Stimulated activated CD8-positive, alpha-beta memory T cell treated with anti-CD3 and anti-CD28 coated beads, Interleukin-4, amount 100 ng/mL, for 24 hours (primary cell): ENCODE measurements at places on chromosomes 6 and 20.

GRCh38 chr6:21180800-21181337 lies 412.7 kb upstream of the SOX4 start:
- DNase-seq, result no peak

- no peak for DNase-seq
Measured at GRCh38 chr6:52186480-52186879, 305 bp downstream of the IL17A start.

DNA sequence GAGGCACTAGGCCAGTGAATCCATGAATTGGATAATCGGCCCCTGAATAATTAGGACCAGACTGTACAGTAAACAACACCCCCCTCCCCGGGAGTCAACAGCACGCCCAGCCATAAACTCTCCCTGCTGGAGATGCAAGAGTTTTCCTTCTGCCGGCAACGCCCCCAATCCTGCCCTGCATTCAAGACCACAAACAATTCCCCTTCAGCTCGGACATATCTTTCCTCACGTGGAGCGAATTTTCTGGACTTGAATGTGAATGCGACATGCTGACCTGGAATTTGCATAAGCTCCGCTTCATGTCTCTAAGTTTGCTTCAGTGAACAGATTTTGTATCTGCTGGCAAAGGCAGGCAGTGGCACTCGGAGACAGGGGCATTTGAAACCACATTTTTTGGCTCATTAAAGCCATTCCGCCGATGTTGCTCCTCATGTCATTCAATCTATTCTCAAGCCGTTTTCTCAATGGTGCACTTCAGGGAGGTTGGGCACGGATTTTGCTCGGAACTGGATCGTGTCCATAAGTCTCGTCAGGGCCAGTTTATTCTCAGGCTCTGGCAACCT lies 38.0 kb upstream of the GMPR start:
- DNase-seq, result no peak

GRCh38 chr6:107330168-107330567 lies 129.2 kb downstream of the PDSS2 start:
- DNase-seq, result no peak

- DNase-seq, result no peak
Measured at GRCh38 chr6:142874676-142875075, 70.3 kb downstream of the HIVEP2 start.

DNA sequence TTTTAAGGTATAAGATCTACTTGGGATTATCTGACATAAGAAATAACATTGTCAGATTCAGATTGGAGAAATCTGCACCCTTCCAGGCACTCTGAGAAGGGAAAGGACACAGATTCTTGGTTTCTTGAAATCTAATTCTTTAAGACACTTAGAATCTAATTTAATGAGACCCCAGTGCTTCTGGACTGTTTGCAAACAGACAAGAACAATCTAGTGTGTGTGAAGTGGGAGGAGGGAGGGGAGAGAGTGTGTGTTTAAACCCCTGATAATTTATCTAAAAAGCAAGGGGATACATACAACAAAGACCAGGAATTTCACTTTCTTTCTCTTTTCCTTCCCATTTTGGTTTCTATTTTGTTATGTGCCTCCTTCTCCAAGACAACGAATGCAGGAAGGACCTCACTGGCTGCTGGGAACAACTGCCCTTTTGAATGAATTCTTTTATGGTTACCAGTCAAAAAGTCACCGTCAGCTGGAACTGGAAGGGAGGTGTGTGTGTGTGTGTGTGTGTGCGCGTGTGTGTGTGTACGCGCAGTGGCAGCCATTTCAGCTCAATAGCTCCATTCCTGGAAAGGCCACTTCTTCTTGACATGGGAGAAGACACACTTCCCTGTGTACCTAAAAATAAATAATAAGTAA lies 129.4 kb downstream of the BCAS1 start:
- no peak for DNase-seq

GRCh38 chr6:16651871-16652270 lies 109.4 kb downstream of the ATXN1 start:
- no peak for DNase-seq

DNA sequence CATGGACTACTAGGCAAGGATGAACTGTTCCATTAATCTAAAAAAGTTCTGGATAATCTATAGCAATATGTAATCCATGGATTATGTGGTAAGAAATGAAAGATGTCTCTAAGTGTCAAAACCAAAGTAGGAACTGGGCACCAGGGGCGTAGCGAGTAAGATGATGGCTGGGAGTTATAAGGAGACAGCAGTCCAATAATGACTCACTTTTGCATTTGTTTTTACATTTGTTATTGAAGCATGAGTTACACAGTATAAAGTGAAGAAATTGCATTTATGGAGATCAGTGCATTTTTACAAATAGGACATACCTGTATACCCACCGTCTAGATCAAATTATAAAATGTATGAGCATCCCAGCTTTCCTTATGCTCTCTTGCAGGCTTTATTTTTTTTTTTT lies 878.5 kb upstream of the MAP3K7 start:
- DNase-seq, result no peak

GRCh38 chr6:75489025-75489424 lies 4.6 kb downstream of the FILIP1 start:
- no peak for DNase-seq

GRCh38 chr6:1987640-1988039 lies 257.8 kb downstream of the GMDS start:
- no peak for DNase-seq

DNA sequence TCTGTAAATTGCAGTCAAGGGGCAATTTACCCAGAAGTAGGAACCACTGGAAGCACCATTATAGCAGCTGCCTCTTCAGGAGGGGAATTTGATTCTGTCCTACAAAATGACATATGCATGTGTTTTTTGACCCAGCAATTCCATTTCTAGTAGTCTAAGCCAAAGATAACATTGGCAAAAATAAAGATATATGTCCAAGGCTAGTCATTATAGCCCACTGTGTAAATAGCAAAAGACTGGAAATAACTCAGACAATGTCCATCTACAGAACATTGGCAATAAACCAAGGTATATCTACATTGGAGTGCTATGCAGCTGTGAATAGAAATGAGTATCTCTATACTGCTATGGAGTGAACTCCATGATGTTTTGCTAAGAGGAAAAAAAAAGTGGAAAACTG lies 12.5 kb upstream of the PANK2 start:
- DNase-seq, result no peak

- DNase-seq, result no peak
Measured at GRCh38 chr20:9331707-9332435, 182.5 kb upstream of the LAMP5 start.

DNA sequence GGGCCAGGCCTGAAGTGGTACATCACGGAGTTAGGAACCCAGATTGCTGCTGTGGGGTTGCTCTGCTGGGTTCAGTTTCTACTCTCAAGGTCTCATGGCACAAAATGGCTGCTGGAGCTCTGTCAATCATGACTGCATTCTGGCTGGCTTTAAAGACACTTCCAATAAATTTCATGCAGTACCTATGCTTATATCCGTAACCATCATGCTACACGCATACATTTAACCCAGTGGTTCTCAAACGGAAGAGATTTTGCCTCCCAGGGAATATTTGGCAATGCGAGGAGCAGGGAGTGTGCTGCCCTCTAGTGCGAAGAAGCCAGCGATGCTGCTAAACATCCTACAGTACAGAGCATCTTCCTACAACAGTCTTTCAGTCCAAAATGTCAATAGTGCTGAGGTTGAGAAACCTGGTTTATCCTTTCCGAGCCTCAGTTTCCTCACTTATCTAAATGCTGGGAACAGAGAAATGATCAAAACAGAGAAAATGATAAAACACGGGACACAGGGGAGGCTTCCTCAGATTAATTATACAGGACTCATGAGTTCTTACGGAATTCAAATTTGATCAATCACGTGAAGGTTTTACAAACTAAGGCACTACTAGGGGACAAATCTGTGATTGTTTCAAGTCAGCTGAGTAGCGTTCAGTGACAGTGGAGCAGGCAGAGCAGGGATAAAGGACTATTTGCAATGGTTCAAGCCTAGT lies 9.6 kb upstream of the SLC2A10 start:
- no peak for DNase-seq

DNA sequence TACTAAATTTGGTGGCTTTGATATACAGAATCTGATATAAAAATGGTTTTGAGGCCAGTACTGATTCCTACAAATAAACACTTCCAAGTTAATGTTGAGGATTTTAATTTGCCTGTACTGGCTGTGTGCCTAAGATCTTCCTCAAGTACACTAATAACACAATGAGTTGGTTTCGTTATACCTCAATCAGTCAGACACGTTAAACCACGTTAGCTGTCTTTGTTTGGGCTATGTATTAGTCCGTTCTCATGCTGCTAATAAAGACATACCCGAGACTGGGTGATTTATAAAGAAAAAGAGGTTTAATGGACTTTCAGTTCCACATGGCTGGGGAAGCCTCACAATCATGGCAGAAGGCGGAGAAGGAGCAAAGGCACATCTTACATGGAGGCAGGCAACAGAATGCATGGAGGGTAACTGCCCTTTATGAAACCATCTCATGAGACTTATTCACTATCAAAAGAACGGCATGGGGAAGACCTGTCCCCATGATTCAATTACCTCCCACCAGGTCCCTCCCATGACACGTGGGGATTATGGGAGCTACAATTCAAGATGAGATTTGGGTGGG lies 46.2 kb downstream of the NT5E start:
- DNase-seq, result no peak

DNA sequence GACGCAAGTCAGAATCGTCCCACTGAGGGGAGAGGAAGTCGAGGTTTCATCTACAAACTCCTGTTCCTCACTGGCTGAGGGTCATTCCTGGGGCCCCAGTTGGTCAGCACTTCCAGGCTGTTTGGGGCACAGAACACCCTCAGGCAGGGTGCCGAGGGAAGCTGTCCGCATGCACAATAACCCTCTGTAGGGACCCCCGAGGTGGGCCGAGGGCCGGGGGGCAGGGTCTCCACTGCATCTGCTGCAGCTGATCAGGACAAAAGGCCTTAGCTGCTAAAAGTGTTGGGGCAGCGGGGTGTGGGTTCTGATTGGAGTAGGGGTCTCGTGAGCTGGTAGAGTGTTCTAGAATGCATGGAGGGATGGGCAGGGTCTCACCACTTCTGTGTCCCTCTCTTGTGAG lies 125.1 kb downstream of the TOX2 start:
- DNase-seq, result no peak

- no peak for DNase-seq
Measured at GRCh38 chr6:148461986-148462577, 119.4 kb downstream of the SASH1 start.

DNA sequence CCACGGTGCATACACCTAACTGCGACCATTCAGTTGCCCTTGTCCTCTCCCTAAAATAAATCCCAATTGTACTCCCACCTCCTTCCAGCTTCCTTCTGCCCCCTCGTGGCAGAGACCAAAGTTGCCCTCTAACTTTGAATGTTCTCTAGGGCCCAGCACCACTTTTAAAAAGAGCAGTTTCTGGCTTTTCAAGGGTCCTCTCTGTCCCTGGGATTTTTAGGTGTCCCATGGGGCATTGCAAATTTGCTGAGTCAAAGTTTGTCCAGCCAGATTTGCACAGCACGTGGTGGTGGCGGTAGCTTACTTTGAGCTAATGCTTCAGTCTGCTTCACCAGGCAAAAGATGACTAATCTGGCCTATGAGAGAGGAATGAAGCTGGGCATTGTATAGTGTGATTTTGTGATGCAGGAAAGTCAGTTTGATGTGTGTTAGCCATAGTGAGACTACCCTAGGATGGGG lies 100.2 kb downstream of the PERP start:
- DNase-seq, result no peak

DNA sequence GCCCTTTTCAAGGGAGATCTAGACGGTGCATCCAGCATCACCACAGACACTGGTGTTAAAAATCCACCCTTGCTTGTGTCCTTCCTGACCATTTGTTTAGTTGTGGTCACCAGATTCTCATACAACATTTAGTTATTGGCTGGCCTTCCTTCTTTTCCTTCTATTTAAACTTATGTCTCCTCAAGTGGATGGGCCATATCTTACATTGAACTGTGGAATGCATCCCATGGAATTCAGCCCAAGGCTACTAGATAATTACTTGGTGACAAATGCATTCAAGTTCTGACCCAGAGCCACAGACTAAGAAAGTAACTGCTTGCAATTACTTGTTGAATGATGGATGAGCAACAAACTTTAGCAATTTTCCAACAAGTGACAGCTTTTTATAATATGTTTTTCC lies 198.9 kb upstream of the SSTR4 start:
- no peak for DNase-seq

DNA sequence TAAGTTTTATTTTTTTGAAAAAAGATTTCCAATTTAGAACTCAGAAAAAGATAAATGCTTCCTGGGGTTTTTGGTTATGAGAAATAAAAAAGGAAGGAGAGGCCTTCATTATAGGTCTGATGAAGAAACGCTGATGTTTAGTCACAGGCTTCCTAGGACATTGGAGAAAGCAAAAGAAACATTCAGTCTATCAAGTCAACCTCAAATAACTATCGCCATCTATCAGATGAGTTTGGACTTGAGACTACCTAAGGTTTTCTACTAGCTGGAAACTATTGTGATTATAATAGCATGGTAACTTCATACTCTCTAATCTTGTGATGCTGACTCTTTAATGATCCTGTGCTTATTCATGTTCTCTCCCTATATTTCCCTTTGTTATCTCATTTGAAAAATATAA lies 171.3 kb downstream of the TPBG start:
- no peak for DNase-seq

DNA sequence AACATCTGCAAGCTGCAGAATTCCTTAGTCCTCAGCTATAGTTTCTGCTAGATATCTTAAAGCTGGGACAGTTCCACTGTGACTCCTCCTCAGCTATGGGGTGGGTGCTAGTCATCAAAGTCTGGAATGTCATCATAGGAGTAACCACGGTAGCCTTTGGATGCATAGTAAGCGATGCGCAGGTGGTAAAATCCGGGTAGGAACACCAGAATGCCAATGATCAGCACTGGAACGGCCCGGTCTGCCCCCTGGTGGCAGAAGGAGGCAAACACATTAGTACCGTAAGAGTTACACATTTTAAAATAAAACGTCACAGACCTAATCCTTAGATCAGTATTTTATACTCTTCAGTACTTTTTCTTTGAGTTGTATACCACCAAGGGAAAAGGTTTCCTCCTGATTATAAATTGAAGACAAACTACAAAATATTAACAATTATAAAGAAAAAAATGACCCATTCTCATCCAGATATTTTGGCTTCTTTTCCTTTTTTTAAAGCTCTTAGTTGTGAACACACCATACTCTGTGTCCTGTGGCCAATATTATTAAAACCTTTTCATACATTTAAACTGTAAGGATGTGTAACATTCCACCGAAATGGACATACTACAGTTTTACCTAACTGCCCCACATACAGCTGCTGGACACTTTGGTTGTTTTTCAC lies 18.9 kb downstream of the PCNA start:
- DNase-seq, result peak; percentile 62

DNA sequence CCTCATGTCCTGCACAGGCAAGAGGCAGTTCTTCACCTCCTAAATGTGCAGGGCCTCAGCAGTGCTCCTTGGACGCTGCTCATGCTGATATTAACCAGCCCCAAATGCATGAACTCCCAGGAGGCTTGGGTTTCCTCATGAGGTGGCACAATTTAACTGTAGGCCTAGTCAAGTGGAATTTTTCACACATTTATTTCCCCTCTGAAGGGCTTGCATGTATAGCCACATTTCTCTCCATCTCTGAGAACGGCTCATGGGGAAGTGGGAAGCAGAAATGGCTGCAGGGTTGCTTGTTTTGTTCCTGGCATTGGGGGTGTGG lies 72.8 kb upstream of the PAX1 start:
- DNase-seq, result no peak
